ENCODE measurements at places on chromosomes 12 and 14.
A peak's percentile ranks its signal among the peaks of the same experiment; 100 is the strongest.

GRCh38 chr12:20494851-20495250, 126.5 kb downstream of the PDE3A start:
- no peak for DNase-seq

- no peak for DNase-seq
Measured at GRCh38 chr12:46354802-46355199, 17.8 kb downstream of the SLC38A2 start.

DNA sequence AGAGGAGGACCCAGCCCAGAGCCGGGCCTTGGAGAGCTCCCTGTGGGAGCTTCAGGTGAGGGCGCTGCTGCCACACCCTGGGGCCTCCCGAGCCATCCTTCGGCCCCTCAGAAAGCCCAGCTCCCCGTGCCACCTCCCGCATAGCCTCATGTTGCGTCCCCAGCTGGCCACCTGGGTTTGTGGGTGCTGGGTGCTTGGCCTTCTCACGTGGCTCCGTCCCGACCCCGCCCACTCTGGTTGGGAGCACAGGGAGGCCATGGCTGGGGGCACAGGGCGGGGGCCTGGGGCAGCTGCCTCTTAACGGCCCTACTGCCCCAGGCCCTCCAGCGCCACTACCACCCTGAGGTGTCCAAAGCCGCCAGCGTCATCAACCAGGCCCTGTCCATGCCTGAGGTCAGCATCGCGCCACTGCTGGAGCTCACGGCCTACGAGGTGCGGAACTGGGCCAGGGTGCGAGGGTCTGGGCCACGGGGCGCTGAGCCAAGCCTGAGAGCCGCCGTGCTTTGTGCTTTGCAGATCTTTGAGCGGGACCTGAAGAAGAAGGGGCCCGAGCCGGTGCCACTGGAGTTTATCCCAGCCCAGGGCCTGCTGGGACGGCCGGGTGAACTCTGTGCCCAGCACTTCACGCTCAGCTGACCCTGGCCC, 7.6 kb downstream of the NOC4L start:
- no peak for DNase-seq

DNA sequence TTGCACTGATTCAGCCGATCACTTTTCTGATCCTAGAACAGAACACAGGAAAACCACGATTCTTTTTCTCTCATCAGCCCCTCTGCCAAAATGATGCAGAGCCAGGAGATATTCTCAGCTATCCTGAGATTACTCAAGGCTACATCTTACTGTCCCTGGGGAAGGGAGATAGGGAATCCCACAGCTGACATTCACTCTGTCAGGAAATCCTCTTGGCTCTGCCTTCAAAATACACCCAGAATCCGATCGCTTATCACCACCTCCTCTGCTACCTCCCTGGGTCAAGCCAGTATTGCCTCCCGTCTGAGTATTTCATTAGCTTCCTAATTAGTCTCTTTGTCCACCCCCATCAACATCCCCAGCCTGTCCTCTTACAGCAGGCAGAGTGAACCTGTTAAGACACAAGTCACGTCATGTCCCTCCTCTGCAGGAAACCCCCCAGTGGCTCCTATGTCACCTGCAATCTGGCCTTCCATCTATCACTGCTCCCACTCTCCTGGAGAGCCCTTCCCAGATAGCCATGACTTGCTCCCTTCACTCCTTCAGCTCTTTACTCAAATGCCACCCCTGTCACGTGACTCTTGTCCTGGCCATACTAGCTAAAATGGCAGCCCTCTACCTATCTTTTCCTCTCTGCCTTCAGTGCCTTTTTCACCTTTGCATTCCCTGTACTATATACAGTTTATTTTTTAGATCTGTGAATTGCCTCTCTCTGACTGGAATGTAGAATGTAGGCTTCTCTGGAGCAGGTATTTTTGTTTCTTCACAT, 70.3 kb downstream of the GALNT4 start:
- no peak for DNase-seq

GRCh38 chr12:14322403-14322802, 43.1 kb upstream of the ATF7IP start:
- no peak for DNase-seq

GRCh38 chr12:81450920-81451739, 308.0 kb downstream of the PPFIA2 start:
- DNase-seq: no peak

GRCh38 chr12:4271717-4272423, 1.7 kb upstream of the CCND2 start:
- DNase-seq: peak; percentile 76

- no peak for DNase-seq
Measured at GRCh38 chr12:16763901-16764300, 157.9 kb upstream of the LMO3 start.

DNA sequence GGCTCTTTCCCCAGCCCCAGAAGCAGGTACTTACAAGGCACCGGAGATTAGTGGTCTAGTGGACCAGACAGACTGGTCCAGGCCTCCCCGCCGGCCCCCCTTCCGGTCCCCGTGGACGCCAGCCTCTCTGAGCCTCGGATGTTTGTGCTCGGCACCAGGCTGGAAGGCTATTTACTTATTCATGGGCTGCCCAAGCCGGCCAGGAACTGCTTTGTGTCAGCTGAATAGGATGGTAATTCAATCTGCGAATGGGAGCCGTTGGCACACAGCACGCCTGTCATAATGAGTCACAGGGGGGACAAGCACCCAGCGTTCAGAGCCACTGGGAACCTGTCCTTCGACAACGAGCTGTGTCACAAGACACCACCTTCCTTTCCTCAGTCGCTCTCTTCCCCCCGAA, 82.3 kb downstream of the RIMBP2 start:
- DNase-seq: no peak

GRCh38 chr12:83172866-83173649, 486.4 kb downstream of the TMTC2 start:
- no peak for DNase-seq

- no peak for DNase-seq
Measured at GRCh38 chr12:106089935-106090334, 48.8 kb downstream of the NUAK1 start.

DNA sequence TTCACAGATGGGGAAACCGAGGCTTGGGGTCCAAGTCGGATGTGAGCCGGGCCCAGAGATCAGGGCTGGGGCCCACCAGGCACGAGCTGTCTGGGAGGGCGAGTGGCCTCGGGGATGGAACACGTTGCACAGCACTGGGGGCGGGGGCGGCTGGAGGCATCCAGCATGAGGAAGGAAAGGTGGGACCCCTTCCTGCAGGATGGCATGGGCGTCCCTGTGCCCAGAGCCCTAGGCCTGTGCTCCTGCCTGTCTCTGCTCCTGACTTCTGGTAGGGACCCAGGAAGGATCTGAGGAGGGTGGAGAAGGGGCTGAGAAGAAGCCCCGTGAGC, 183.4 kb downstream of the KIF26A start:
- DNase-seq: no peak

DNA sequence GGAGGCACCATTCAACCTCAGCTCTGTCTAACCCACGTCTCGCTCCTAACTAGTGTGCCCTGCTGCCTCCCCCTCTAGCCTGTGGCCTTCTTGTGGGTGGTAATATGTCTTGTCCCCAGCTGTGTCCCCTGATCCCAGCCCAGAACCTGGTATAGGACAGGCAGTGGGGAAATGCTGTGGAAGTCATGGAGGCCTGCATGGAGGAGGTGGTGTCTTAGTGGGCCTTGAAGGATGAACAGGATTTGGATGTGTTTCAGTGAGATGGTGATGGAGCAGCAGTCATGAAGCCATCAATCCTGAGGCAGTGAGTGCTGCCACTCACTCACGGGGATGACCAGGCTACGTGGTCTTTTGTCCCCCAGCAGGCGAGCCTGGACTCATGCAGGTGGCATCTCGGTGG, 13.4 kb downstream of the PLBD2 start:
- no peak for DNase-seq

DNA sequence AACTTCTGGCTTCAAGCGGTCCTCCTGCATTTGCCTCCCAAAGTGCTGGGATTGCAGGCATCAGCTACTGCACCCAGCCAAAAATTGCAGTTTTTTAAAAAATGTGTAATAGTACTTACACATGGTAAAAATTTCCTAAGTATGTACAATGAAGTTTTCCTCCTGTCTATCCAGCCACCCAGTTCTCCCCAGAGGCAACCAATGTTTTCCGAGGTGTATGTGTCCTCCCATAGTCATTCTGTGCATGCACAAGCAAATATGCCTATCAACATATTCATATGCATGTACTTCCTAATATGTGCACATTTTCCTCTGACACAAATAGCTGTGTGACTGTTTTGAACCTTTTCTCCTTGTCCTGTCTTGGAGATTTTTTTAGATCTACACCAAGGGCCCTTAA, 195.0 kb downstream of the SLC5A8 start:
- DNase-seq: no peak

DNA sequence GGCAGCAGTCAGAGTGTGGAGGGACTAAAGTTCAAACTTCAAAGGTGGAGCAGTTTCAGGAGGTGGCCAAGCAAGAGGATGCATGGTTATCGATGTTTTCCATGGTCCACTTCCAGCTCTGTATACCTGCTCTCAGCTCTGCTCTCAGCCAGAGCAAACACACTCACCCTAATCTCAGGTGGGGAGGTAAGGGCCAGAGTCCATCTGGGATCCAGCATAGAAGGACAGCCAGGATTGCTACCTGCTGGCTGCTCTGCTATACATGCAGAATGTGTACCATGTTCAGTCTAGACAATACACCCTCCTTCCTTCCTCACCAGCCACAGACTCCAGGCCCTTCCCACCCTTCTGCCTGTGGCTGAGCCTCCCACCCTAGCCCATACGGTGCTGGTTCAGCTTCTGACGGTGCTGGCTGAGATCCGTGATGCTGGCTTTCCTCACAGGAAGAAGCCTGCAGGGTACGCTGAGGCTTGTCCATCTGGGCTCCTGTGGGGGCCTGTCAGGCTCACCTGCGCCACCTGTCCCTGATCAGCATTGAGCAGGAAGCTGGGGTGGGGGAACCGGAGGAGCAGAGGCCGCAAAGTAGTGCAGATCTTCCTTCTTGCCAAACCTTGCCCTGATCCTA, 2.4 kb downstream of the CBLN3 start:
- no peak for DNase-seq

Measured in activated gamma-delta T cell (primary cell).